WERI-Rb-1 (cell line): ENCODE measurements at places on chromosomes 6 and 20.

DNA sequence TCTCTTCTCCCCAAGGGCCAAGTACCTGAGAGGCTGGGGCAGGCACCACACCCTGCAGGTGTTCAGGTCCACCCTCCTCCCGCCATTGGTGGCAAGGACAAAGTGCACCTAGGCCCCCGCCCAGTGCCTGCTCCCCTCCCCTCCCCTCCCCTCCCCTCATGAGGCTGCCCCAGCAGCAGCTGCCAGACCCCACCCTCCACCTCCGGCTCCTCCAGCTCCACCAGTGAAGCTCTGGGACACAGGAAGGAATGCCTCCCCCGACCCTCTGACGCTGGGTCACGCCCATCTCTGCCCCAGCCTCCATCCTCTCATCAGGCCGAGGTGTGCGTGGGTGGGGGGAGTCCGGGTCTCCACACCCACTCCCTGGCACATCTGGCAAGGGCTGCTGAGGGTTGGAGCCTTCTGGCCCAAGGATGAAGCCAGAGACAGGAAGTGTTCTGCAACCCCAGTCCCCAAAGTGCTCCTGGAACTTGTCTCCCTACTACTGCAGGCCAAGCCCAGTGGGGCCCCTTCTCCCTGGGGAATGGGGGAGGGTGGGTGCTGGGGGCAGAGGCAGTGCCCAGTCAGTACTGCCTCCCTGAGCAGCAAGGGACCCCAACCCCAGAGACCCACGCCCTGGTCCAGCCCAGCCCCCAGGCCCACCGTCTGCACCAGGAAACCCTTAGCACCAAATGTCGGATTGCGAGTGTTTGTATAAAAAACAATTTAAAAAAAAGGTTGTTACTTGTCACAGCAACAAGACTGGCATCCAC is 1.6 kb upstream of the UCKL1 start:
- DNase-seq: no peak

- DNase-seq: no peak
These were observed 42.0 kb downstream of the CBFA2T2 start for GRCh38 chr20:33531885-33532284.

DNA sequence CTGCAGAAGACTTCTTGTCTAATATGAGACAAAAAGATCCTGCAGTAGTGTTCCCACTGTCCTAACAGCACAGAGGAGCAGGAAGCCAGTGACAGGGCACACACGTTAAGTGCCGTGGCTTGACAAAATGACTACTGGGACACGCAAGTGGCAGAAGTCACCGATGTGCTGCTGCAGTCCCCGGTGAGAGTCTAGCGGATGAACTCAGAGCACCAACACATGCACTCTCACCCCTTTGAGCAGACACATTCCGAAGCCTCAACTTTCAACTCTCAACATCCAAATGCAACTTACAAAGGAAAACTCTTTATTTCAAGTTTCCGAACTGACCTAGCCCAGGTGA is 898 bp downstream of the LAMA4 start:
- no peak for DNase-seq

- DNase-seq: peak; percentile 92
These were observed 4.0 kb upstream of the CDH22 start for GRCh38 chr20:46312075-46312944.

GRCh38 chr6:50716899-50717509 is 3.7 kb downstream of the TFAP2D start:
- no peak for DNase-seq

DNA sequence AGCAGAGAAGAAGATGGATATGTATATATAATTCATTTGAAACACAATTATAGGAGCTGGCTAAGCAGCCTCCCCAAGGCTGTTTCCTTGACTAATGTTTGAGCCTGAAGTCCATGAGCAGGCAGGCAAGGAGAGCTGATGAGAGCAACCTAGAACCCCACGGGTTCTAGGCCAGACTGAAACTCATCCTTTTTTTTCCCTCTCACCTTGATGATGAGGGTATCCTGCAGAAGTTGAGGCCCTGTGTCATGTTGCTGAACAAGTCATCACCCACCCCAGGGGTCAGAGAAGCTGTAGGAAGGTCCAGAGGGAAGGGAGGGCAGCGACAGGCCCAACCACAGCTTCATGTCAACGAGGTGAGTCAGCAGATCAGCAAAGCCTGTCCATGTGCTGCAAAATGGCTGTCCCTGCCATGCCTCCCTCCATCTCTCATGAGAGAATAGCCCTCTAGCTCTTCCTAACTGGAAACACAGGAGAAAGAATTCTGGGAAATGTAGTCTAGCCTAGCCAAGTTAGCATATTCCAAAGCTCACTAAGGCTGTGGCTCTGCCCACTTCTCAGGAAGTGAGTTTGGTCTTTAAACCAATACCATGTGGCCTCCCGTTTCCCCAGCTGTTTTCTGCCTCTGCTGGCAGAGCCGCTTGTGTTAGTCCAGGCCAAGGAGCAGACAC is 91.3 kb upstream of the DTNBP1 start:
- DNase-seq: no peak

GRCh38 chr6:27205375-27206278 is 41.9 kb upstream of the PRSS16 start:
- DNase-seq: no peak

DNA sequence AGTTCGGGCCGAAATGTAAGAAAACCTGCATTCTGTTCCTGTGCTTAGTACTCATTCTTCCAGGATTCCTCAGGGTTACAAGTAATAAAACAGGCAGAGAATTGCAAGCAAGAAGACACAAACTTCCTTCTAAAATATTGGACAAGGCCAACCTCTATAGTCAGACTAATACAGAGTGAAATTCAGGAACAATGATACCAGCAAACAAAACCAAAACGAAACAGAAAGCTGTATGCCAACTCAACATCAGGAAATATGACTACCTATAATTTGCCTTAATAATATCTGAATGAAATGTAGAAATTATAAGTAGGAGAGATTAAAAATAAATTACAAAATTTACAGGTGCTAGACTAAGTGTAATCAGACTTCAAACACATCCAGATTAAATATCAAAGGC is 238.8 kb downstream of the HIVEP2 start:
- no peak for DNase-seq

GRCh38 chr6:170063851-170064602 is 226.9 kb downstream of the DLL1 start:
- no peak for DNase-seq

GRCh38 chr20:50478162-50478990 is 31.8 kb upstream of the PTPN1 start:
- peak; percentile 81 for DNase-seq

GRCh38 chr20:49569411-49570115 is 1.6 kb upstream of the PTGIS start:
- no peak for DNase-seq

DNA sequence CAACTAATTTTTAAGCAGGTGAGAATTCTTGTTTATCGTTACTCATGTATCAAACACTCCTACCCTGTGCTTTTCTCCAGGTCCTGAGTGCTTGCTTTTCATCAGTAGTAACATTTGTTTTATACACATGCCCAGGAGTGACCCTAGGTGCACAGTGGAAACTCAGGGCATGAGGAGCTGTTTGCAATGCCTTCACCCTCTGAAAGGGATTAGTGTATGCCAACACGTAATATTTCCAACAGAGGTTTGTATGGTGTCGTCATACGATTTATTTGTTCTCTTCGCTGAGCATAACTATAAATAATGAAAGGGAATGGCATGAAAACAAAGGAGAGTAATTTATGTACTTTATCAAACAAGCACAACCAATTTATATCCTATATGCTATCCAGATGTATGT is 537.4 kb upstream of the MMS22L start:
- no peak for DNase-seq

GRCh38 chr20:58116505-58116904 is 111.9 kb downstream of the ANKRD60 start:
- DNase-seq: no peak

DNA sequence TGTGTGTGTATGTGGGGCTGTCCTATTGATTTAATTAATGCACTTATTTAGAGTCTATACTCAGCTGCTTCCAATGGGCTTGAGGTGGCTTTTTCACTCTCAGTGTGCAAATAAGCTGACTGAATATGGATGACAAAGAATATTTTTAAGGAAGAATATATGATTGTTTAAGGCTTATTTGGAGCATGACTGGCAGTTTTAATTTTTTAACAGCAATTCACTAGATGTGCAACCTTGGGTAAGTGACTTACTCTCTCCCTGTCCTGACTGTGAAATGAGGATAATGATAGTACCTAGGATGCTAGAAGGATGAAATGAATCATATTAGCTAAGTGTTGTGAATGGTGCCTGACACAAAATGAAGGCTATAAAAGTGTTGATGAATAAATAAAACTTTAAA is 67.9 kb downstream of the CLIC5 start:
- DNase-seq: no peak

DNA sequence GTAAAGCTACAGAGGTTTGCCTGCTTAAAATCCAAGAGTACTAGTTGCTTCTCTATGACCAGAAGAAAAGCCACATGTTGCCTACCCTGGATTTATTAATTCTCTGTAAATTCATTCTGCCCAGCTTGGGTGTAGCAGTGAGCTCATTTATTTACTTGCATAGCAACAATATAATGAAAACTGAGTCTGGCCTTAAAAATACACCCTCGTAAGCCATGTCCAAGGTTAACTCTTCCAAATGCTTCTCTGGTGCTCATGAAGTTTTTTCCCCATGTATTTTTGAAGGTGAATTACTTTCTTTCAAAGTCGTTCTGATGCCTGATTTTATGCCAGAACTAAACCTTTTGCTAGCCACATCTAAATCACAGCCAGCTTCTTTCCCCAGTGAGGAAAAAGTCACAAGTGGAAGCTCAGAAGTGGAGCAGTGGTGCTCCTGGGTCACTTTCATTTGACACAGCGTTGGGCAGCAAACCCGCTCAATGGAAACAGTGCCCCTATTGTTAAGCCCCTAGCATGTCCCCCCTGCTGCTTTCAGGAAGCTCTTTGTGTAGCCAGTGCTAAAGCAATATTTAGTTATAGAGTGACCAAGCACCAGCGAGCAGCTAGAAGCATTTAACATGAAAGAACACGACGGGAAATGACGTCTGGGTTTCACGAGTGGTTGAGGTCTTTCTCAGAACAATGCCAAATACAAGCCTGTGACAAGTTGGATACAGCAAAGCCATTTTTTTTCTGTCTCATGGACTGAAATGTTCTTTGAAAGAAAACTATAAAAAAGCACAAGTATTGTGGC is 29.8 kb downstream of the NEDD9 start:
- no peak for DNase-seq

DNA sequence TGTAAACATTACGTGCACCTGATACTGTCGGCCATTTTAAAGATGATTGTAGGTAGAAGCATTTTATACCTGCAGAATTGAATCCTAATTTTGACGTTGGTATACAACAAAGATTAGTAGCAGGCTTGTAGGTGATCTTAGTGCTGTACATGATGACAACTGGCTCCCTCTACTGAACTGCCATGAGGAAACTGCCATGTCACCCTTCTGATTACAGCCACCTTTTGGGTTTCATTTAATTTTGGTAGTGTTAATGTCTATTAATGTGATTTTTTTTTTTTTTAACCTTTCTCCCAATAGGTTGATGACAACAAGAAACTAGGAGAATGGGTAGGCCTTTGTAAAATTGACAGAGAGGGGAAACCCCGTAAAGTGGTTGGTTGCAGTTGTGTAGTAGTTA is 2.3 kb downstream of the RPS12 start:
- no peak for DNase-seq

DNA sequence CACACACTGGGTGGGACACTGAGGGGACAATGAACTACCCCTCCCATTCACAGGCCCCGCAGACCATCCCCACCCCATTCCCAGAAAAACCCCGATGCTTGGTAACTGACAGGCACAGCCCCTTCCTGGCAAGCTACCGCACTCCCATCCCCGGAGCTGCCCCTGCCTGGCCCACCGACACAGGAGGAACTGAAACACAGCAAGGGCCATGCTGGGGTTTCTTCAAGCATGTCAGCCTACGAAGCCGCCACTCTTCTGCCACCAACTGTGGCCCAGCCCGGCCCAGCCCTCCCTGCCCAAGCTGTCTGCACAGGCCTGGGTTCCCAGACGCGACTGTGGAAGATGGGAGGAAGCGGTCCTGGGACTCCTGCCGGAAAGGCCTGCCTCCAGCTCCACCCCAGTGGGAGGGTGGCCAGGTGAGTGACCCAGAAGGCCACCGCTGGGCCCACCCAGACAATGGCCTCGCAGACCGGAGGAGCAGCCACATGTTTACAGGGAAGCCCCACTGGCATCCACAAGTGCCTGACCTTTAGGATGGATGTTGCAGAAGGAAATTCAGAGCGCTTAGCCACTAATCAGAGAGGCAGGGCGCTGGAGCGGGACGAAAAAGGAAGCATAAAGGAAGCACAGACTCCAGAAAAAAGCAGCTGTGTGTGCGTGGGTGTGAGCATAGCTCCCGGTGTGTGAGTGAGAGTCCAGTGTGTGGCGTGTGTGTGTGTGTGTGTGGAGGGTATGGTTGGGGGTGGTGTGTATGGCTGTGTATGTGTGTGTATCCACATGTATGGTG is 91.6 kb downstream of the PRND start:
- no peak for DNase-seq

GRCh38 chr20:60728705-60729104 is 523.4 kb upstream of the CDH4 start:
- no peak for DNase-seq

GRCh38 chr6:123747515-123747914 is 56.1 kb upstream of the NKAIN2 start:
- no peak for DNase-seq

DNA sequence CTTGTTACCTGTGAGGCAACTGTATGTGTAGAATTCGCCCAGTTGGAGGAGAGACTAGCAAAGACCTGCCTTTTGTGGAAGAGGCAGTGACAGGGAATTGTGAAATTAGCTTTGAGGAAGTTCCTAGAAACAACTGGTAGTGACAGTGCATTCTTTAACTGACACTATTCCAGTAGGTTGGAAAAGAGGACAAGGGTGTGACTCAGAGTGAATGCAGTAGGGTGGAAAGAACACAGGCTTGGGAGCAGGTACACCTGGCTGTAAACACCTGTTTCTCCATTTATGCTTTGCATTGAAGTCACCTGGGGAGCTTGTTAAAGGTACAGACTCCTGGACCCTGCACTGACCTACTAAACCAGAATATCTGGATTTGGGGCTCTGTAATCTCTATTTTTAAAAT is 295.7 kb downstream of the PHACTR1 start:
- DNase-seq: no peak

DNA sequence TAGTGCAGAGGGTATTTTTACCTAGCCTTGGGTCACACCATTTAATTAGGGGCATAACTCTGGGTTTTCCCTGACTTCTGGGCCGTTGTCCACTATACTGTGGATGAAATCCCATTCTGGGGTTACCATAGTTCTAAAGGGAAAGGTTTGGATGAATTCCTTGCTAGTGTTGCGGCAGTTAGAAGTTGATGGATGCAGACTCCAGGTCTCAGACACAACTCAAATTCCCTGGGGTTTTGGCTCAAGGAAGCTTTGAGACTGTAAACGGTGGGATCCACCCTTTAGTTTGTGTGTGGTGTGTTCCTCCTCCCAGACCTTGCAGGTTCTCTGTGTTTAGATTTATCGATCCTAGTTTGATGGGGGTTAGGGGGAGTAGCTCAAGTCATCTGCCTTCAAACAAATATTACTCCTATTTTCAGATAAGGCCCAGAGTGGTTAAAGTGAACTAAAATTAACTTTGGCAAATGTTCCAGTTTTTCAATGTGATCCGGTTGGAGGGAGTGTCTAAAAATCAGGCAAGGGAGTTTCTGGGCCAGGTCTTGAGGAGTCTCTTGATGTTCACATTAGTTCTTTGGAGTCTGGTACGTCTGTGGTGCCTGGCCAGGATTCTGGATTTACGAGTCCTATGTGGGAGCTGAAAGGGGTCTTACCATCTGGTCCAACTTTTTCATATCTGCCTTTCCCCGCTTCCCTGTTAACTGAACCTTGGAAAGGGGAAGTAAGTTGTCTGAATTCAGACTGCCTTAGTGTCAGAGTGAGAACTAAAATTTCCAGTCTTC is 1.5 kb downstream of the RALY start:
- no peak for DNase-seq

- DNase-seq: no peak
These were observed 48.7 kb downstream of the PSMG4 start for GRCh38 chr6:3307436-3307835.
